ENCODE measurements at places on chromosomes 2 and 18.

DNA sequence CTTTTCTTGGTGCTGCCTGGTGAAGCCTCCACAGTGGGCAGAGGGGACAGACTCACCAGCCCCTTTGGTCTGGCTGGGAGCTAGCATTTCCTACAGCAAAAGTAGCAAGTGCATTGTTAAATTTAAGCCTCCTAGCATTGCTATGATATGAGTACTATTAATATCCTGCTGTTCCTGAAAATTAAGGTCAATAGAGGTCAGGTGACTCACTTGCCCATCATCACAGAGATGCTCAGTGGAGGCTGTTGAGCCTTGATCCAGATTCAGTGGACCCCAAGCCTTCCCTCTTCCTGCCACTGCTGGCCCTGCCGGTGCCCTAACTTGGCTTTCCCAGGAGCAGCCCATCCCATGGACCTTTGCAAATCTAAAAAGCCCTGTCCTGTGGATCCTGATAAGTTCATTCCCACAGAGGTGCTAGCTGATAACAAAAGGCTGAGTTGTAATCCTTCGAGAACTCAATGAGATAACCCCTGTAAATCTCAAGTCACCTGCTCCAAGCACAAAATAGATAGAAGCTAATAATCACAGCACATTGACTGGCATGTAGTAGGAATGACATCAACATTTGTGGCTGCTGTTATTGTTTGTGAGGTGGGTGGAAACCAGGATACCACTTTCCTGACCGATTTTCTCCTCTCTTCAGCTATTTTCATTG, 84.4 kb downstream of the THNSL2 start:
- DNase-seq, result no peak

GRCh38 chr2:109722026-109722425, 72.1 kb upstream of the RGPD5 start:
- no peak for DNase-seq

DNA sequence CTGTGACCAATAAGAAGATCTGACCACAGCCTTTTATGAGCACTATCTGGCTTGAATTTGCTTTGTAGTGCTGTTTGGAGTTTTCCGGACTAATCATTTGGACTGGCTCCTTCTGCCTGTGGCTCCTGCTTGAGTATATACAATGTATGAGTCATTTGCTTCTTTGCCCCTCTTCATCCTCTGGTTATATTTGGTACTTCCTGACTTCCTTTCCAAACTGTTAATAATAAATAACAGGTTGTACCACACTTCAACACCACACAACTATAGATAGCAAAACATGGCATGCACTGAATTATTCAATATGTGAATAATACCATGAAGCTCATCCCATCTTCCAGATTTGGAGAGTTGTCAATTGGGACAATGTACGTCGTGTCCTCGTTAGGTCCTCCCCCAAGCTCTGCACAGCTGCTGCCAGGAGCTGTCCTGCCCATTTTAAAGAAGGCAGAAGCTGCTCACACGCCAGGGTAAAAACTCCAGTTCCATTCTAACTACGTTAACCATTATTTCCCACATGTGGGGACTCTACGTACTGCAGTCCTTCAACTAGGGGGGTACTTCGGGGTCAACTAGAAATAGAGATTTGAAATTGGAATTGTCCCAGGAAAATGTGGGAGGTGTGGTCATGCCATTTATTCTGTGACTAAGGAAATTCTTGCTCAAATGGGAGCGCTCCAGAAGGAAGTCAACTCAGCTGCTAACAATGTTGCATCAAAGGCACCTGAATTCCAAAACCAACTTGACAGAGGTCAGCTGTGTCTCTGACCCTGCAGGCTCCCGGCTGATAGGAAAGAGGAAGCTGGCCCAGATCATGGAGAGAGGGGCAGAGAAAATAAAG, 38.1 kb downstream of the ST8SIA5 start:
- peak; percentile 8 for DNase-seq

GRCh38 chr18:679516-679915, 22.1 kb downstream of the TYMS start:
- DNase-seq, result no peak

DNA sequence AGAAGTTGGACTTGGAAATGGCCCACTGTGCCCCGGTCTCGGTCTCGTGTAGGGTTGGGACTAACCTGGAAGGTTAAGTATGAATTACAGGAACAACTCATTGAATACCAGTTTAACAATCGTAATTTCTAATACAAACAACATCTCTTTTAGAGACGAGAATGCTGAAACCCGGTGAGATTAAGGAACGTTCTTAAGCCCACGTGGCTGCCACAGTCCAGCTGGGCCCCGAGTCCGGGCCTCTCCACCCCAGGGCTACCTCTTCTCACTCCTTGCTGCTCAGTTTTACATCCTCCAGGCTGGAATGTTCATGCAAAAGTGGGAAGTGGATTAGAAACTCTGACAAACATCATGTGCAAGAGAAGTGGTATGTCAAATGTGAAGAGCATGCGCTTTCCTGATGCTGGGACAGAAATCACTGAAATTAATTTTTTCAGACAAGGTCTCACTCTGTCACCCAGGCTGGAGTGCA, 29.4 kb downstream of the NGEF start:
- DNase-seq, result no peak

DNA sequence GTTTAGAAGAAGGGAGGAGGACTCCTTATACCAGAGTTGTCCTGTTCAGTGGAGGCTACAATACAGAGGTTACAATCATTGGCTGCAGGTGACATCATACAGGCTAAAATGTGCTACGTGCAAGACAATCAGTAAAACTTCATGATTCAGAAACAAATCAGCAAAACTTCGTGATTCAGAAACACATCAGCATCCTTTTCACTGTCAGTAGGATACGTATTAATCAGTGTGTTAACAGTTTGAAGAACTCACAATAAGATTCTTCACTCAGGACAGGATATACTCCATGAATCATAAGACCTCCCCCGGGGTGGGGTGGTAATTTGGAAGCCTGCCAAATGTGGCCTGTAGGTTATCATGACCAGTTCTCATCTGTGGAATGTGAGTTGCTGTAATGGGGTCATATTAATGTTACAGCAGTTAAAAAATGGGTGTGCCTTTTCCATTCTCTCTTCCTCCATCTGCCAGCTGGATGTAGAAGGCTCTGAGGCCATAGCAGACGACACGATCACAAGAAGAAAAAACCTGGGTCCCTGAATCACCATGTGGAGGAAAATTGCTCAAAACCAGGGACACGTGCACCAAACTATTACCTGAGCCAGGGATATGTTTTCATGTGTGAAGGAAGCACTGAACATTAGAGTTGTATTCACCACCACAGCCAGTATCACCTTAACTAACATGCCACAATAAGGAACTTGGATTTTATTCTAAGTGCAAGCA, 134.8 kb upstream of the CREB1 start:
- DNase-seq, result no peak

- DNase-seq, result no peak
Observed at GRCh38 chr2:127594116-127594591, 51.8 kb upstream of the GPR17 start.

DNA sequence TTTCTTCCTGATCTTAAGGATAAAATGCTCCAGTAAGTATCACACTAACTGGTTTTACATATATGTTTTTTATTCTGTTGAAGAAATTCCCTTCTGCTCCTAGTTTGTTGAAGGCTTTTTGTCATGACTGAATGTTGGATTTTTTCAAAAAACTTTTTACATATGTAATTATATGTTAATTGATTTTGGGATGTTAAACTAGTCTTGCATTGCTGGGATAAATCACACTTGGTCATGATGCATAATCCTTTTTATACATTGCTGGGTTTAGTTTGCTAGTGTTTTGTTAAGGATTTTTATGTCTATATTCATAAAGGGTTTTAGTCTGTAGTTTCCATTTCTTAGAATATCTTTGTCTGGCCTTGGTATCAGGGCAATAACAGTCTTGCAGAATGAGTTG, 65.6 kb upstream of the TXNDC2 start:
- no peak for DNase-seq

- DNase-seq, result no peak
Observed at GRCh38 chr18:8660316-8660715, 45.0 kb upstream of the MTCL1 start.

- no peak for DNase-seq
Observed at GRCh38 chr2:31247711-31248110, 13.8 kb downstream of the EHD3 start.

- no peak for DNase-seq
Observed at GRCh38 chr2:209424199-209424701, 403 bp downstream of the MAP2 start.

- DNase-seq, result no peak
Observed at GRCh38 chr2:83221258-83221657, 1237.8 kb downstream of the SUCLG1 start.

Measured in common myeloid progenitor, CD34-positive (primary cell).